ENCODE measurements at places on chromosomes 1 and 21. TPM values are rescaled to one million over a fixed set of nuclear protein-coding genes. Genes with fewer than 3 reads are reported as not detected.

Gene PCP4L1
- total RNA-seq, result not detected

DNA sequence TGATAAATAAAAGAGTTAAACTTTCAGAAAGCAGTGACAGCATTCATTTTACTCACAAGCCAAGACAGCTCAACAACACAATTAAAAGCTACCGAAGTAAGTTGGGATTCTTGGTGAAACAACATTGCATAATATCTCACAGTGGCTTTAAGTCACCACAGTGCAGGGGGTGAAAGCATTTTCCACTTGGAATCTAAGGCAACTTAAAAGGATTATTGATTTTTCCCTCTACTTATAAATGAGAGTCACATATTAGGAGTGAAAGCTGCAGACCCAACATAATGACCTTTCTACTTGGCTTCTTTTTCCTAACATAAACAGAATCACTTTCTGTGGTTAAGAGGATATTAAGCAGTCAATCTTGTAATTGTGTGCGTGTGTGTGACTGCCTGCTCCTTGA, 536.6 kb upstream of the CXADR start:
- no peak for DNase-seq

DNA sequence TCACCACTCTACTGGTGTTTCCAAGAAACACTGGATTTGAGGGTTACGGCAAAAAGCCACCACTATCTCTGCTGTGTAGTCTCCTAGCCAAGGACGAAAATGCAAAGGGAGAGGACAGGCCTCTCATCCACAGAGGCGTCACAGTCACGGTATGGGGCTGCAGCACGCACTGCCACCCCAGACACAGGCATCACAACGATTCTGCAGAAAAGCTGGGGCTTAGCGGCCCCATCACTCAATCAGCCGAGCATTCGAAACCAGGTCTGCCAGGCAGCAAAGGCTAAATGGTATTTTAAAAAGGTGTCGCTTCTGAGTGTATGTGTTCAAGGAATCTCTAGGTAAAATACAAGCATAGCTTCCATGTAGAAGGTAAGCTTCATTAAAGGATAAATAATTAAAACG, 1.4 kb downstream of the RIPK4 start:
- no peak for DNase-seq

DNA sequence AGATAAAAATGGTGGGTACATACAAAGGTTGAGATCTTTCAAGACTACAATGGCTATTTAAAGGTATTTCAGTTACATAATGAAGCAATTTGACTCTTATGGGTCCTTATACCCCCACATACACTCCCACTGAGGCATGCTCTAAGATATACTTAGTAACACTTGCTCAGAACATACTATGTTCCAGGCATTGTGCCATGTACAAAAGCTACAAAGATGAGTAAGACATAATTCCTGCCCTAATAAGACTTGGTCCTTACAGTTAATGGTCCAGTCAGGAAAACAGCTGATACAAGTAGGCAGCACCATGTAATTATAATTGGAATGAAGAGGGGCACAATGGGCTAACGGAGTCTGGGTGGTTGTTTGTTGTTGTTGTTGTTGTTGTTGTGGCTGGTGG, 166.7 kb upstream of the BEND5 start:
- no peak for DNase-seq

- DNase-seq, result no peak
These were observed 853 bp upstream of the DOP1B start for GRCh38 chr21:36155603-36156338.
